MCF 10A (cell line): ENCODE measurements at places on chromosomes 11 and 22.

DNA sequence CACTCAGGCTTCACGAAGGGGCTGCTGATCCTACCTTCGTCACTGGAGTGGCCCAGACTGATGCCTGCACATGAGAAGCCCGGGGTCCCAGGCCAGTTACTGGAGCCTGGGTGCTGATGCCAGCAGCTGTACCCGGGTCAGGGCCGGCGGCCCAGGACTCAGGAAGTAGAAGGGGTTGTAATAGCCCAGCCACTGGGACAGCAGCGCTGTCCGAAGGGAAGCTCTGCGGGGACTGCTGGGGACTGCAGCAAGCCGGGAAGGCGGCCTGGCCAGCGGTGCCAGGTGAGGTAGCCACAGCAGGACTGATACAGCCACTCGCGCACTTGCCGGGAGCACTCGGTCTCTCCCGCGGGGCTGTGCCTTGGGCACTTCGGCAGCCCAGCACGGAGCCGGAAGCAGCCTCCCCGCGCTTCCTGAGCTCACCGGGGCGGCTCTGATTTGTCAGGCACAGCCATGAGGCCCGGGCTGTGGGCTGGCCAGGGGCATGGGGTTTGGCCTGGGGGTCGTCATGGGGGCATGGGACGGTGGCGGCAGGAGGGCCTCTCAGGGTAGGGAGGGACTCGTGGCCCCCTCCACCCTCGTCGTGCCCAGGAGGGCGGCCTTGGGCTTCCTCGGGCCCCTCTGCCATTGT, 13.9 kb upstream of the OR8K1 start:
- DNase-seq = no peak

DNA sequence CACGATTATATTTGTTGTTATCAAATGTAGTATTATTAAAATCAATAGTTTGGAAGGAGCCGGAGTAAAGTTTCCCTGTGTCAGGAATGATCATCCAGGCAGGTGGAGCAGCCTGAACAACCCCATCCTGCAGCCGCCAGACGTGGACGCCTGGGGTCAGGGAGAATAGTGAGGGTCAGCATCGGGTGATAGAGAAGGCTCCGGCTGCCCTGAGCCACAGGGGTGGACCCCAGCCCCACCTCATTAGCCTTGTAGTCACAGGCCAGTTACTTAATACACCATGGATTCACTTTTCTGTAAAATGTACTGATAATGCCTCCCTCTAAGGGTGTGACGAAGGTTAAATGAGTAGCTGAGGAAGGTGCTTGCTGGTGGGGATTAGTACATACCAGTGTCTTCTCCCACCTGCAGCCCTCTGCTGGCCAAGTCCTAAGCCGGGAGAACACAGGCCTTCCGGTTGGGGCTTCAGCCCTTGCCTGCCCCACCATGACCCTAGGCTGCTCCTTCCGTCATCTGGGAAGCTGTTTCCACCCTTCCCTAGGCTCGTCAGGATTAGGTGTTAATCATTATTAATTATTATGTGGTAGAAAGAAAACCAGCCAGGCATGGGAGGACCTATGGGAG, 14.9 kb downstream of the TMEM121B start:
- no peak for DNase-seq

DNA sequence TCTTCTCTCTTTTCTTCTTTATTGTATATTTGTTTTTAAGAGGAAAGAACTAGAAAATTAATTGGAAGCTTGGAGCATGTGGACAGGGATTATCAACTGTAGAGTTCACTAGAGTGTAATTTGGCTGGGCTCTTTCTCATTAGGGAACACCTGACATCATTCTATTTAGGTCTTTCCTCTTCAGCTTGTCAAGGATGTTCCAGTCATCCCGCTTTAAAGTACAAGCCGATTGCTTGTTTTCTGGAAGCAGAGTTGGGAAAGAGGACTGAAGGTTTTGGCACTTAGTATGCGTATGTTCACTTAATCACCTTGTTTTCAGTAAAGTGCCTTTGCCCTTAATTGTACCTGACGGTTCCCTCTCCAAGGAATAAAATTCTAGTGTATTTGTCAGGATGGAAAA, 111.6 kb downstream of the WNT11 start:
- no peak for DNase-seq

GRCh38 chr11:65501186-65501471, 2.3 kb downstream of the MALAT1 start:
- DNase-seq = peak; percentile 40

DNA sequence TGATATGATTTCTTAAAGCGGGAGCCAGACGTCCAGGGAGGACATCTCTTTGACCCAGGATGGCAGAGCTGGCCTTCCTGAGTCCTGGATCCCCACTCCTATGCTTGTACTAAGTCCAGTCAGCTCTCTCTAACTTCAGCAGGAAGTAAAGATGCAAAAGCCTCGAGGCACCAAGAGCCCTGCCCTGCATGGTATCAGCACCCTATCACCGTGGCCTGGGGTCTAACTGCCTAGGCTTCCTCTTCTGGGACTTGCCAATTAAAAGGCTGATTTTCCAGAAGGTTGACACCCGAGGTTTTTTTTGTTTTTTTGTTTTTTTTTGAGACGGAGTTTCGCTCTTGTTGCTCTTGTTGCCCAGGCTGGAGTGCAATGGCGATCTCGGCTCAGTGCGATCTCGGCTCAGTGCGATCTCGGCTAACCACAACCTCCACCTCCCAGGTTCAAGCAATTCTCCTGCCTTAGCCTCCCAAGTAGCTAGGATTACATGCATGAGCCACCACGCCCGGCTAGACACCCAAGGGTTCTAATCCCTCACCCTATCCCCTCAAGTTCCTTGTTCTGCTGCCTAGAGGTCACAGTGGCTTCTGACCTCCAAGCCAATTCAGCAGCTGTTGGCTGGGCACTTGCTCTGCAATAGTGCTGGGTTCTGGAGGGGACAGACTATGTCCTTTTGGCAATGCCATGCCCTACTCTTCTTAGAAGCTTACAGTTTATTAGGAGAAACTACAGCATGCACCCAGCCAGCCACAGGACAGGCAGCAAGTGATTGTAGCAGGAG, 50.6 kb upstream of the FTH1 start:
- no peak for DNase-seq

DNA sequence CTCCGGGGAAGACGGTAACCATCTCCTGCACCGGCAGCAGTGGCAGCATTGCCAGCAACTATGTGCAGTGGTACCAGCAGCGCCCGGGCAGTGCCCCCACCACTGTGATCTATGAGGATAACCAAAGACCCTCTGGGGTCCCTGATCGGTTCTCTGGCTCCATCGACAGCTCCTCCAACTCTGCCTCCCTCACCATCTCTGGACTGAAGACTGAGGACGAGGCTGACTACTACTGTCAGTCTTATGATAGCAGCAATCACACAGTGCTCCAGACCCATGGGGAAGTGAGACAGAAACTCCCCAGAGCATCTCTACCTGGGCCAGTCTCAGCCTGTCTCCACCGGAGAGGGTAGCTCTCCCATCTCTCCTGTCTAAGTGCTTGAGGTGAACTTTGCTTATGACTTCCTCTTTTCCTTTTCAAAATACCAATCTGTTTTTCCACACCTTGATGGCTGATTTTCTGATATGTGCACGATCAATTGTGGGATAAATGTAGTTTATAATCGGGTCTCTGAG, 48.5 kb upstream of the VPREB1 start:
- DNase-seq = no peak

- DNase-seq = no peak
Observed at GRCh38 chr11:72160319-72160718, 24.8 kb downstream of the FOLR3 start.

DNA sequence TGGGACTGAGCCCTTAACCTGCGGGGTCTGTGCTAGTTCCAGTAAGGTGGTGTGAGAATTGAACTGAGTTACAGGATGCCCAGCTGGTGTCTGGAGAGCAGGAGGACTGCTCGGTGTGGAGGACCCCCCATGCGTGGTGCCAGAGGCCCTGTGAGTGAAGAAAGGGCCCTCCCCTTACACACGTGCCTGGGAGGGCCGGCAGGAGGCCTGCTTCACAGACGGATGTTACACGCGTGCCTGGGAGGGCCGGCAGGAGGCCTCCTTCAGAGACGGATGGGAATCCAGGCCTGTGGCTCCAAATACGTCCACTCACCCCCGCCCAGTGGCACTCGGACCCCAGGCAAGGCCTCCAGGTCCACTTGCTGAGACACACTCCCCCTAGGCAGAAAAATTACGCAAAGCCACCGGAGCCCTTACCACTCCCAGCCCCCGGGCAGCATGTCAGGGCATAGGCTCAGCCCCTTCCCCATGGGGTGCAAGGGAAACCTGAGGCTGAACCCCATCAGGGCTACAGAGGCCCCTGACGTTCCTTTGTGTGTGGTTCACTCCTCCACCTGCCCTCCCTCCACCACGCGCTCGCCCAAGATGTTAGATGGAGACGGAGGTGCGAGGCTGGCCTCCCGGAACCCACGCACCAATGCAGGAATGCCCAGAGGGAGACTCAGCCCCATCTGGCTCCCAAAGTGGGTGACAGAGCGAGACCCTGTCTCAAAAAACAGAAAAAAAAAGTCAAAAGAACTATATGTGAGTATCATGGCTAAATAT, 227.8 kb downstream of the BRD1 start:
- no peak for DNase-seq

DNA sequence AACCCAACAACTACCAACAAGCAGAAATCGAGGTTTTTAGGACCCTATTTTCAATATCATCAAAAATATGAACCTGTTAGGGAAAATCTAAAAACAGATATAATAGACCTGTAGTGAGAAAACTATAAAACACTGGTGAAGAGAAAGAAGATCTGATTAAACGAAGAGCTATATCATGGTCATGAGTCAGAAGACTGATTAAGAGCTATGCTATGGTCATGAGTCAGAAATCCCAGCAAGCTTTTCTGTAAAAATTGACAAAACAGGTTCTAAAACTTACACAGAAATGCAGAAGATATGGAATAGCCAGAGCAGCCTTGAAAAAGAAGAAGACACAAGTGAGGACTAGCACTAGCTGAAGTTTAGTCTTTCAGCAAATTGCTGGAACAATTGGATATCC, 345.0 kb downstream of the TBC1D22A start:
- peak; percentile 41 for DNase-seq
